ENCODE measurements at places on chromosomes 5 and 9. TPM values are rescaled to one million over a fixed set of nuclear protein-coding genes. Genes with fewer than 3 reads are reported as not detected.

GRM6 gene
- total RNA-seq: 0.06 TPM

GRCh38 chr9:99039505-99040182 is 65.3 kb upstream of the TGFBR1 start:
- DNase-seq: no peak

DNA sequence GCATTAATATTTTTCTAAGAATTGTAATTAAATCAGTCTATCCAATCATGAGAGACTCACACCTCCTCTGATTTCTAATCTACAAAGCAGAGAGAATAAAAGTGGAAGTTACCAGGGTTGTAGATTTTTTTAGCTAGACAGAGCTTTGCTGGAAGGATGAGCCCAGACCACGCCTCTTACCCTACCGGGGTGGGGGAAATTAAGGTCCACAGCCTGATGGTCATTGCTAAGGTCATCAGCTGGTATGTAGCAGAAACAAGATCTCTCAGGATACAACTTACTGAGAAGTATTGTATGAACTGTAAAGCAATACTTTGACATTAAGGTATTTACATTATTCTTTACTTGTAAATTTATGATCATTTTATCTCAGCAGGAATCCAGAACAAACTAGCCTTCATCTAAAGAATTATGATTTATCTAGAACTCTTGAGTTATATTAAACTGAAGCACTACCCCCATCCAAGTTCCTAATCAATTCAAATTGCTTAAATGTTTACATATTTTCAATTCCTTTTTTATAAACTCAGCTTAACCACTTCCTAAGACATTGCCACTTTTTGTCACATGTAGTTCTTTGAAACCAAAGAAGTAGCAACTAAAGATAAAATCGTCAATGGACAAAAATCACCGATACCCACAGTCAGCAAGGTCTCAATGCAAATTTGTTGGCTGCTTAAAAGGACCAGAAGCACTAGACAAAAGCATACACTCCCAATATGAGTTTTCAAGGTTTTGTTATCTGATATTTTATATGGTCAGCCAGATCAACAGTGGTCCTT is 225.8 kb upstream of the DAPK1 start:
- DNase-seq: no peak

DNA sequence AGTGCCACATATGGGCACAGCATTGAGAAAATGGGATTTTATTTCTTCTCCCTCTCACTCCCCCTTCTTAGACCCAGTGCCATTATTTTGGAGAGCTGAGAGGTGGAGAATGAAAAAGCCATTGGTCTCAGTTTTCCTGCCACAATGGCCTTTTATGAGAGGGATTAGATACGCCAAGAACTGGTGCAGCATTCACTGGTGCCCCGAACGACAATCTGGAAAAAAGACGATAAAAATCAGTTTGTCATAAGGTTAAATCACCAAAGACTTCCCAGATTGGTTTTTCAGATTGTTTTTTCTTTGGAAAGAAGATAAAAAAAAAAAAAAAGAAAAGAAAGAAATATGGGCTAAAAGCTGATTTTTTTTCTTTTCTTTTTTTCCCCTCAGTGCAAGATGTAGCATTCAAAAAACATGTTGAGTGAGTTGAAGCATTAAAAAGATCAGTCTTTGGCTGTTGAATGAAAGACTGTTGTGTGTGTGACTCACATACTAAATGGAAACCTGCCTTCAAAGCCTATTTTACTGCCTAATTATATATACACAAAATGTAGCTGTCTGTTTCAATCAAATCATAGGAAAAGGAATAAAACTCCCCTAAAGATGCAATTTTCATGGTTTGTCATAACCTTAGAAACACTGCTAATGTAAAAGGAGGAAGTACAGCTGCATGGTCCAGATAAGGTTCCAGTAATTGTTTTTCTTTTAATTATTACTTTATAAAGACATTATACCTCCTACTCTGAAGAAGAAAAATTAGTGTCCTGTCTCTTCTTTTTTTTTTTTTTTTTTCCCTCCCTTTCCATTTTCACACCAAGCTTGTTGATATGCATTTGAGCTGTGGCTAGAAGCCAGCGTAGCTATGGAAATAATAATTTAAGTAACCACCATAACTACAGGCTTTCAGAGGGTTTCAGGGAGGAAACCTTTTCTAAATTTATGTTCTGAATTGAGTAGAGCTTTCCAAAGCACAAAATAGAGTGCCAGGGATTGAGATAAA is 27.2 kb upstream of the ZNF608 start:
- no peak for DNase-seq

FOXD4L5 gene
- total RNA-seq: 0.22 TPM

DNA sequence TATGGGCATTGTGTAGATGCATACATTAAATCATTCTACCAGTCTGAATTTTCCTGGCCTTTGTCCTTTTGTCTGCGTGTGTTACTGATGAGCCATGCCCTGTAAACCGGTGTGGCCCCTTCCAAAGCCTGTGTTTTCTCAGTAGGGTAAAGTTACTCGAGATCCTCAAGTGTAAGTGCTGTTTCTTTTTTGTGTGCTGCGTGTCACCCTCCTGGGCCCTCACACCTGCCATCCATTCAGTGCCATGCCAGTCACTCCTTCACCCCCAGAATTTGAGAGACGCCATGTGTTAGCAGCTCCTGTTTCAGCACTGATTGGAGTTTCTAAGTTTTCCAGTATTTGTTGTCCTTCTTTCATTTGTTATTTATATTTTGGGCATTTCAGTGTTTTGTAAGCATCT is 288.2 kb downstream of the FANCC start:
- no peak for DNase-seq

DBH gene
- not detected for total RNA-seq

- DNase-seq: peak; percentile 77
These were observed 16.9 kb downstream of the TMEM174 start for GRCh38 chr5:73189871-73190376.

- no peak for DNase-seq
These were observed 46.5 kb upstream of the GDNF start for GRCh38 chr5:37886242-37886905.

NUTM2F gene
- total RNA-seq: not detected

DNA sequence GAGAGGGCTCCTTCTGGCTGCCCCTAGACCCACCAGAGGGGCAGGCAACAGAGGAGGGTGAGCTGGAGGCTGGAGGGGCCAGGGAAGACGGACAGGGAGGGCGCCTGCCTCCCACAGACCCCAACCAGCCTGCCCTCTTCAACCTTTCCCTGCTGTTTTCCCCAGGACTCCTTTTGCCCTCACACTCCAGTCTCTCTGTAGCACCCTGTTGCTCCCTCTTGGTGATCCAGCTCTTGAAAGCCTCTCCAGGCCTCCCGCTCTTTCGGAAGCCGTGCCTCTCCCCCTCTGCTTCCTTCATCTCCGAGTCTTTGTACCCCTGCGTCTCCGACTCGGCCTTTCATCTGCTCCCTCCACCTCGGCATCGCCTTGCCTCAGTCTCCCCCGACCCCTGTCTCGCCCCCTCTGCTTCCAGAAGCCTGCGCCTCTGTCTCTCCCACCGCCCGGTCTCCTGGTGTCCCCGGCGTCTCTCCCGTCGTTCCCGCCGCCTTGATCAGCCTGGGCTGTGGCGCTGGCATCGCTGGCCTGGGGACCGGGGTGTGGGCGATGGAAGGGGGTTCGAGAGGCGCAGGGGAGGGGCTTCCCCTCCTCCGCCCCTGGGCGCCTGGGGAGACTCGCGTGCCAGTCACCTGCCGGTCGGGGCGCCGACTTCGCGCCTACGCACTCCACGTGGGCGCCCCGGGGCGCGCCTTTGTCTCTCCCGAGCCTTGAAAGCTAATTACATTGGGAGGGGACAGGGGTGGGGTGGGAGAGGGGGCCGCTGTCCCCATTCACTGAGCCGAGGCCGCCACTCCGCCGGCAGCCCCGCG is 5.3 kb upstream of the PRDM12 start:
- no peak for DNase-seq

DNA sequence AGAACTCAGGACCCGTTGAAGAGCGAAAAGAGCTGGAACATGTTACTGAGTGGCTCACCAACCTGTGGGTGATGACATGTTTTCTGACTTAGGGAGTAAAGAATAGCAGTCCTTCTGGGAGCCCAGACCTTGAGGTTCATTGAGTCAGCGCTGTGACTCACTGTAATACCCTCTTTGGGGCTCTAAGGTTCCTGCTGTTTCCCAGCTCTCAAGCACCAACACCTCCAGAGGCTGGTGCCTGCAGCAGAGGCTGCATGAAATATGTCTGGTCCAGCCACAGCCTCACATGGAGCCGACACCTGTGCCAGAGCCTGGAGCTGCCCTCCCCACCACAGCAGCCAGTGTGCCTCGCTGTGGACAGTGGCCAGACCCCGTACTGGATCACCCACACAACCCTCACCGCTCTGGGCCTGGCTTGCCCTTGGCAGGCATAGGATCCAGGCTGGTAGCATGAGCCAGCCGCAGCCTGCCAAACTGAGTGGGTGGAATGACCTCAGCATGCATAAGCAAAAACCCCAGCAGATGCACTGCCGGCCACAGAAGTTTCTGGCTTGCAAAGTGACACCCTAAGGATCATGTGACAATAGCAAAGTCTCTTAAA is 143.5 kb upstream of the MRPS30 start:
- no peak for DNase-seq

COL5A1 gene
- total RNA-seq: 135 TPM

KIAA0825 gene
- total RNA-seq: 12.7 TPM

GRCh38 chr5:43425983-43426382 is 13.8 kb upstream of the CCL28 start:
- DNase-seq: no peak

DNA sequence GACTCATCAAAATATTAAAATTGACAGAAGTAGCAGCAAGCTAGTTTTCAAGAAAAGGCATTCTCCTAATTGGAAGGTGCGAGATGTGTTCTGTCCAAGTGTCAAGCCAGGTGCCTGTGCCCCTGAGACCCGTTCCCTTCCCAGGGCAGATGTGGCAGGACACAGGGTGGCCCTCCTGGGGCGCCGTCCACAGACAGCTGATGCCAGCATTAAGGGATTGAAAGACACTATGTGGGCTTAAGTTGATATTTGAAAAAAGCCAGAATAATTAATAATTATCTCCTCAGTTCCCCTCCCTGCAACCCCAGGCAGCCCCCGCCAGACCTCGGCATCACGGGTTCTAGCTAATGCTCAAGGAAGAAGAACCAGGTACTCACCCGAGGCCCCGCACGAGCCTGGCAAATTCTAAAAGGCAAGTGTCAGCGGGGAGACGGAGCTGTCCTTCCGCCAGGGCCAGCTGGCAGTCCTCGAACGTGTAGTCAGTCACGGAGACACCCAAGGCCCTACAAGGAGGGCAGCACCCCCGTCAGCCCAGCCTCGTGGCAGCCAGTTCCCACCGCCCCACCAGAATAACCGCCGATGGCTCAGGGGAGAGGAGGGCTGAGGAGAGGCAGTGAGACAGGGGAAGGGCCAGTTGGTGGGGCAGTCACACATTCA is 29.1 kb upstream of the SLC6A3 start:
- no peak for DNase-seq

- DNase-seq: no peak
These were observed 17.5 kb upstream of the CCDC192 start for GRCh38 chr5:127685662-127686061.

PCDHGB5 gene
- total RNA-seq: 17.5 TPM

CIZ1 gene
- total RNA-seq: 47.8 TPM

DNA sequence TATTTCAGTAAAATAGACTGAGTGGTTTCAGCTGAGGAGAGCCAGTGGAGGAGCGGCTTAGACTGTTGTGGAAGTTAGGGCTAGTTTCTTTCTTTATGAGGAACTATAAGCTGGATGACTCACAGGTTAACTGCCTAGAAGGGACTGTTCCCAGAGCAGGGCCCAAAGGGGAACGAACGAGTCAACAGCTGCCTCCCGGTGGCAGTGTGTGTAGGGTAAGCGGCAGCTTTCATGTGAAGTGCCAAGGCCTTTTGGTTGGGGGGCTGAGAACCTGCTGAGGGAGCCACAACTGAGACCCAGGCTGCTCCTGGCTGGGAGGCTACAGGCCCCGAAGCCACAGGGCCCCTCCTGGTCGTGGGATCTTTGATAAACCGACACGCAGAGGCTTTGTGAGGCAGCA is 7.0 kb downstream of the SQSTM1 start:
- DNase-seq: no peak

DNA sequence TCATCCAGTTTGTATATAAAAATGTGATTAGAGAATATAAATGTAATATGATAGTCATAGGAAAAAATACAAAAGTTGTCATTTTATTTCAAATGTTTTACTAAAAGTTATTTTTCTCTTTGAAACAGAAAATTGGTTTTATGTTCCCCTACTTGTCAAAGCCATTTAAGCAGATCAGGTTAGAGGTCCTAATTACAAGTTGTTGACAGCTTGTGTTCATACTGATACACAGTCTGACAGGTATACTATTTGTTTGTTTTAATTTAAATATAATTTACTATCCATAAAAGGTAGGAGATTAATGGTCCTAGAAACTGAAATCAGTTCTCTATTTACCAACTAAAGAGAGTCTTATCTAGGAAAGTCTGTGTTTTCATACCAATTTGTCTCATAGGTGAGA is 250.4 kb upstream of the TMEM161B start:
- DNase-seq: no peak

DNA sequence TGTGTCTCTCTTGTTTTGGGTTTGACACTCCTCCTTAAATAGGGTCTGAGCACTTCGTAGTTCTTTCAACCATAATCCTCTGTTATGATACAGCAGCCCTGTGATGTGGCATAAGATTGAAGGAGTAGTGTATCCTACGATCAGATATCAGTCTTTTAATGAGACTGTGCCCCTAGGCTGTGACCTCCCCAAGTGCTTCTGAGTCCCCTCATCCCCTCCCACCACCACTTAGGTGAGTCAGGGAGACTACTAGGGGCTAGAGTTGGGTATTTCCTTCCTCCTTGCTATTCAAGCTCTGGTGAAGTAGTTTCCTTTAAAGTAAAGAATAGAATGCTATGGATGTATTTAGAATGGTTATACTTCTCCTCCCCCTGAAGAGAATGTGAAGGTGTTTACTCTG is 637.2 kb upstream of the GRAMD2B start:
- no peak for DNase-seq

POU5F2 gene
- 4.1 TPM for total RNA-seq

DNA sequence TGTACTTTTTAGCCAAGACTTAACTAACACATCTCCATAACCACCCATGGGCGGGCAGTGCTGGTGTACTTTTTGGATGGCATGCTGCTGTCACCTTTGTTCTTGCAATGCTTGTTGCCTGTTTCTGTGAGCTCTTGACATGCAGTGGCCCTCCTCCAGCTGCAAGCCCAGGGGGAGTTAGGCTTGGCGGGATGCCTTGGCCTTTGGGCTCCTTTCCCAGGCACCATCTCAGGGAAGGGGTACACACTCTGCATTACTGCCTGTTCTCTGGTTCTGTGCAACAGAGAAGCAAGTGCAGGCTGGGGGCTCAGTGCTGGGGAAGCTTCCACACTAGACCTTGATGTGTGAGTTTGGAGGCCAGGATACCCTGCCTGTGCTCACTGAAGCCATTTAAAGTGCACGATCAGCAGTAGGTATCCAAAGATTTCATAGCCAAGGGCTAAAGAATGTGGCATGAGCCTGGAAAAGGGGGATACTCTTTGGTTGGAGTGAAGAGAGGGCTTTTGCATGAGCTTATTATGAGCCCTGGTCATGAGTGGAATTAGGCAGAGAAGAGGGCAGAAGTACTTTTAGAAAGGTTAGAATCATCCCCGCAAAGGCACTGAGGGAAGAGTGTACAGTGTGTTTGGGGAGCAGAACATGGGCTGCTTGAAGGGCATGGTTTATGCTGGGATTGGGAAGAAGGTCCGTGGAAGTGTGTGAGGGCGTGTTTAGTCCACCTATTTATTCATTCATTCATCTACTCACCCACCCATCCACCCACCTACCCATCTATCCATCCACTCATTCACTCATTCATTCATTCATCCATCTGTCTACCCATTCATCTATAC is 22.5 kb downstream of the PSAT1 start:
- DNase-seq: no peak

GRCh38 chr9:34545497-34545896 is 22.7 kb upstream of the ENHO start:
- no peak for DNase-seq

- no peak for DNase-seq
These were observed 11.6 kb downstream of the PTCH1 start for GRCh38 chr9:95505072-95505716.

HMMR gene
- 11.4 TPM for total RNA-seq

RMRP gene
- 50,424 TPM for total RNA-seq

Data from spinal cord (tissue), 10 donors.